Stomach (tissue), 19 donors: ENCODE measurements at places on chromosomes 4 and X. TPM values are rescaled to one million over a fixed set of nuclear protein-coding genes. Genes with fewer than 3 reads are reported as not detected.

Gene BEND4
- total RNA-seq: 0.73 TPM

DNA sequence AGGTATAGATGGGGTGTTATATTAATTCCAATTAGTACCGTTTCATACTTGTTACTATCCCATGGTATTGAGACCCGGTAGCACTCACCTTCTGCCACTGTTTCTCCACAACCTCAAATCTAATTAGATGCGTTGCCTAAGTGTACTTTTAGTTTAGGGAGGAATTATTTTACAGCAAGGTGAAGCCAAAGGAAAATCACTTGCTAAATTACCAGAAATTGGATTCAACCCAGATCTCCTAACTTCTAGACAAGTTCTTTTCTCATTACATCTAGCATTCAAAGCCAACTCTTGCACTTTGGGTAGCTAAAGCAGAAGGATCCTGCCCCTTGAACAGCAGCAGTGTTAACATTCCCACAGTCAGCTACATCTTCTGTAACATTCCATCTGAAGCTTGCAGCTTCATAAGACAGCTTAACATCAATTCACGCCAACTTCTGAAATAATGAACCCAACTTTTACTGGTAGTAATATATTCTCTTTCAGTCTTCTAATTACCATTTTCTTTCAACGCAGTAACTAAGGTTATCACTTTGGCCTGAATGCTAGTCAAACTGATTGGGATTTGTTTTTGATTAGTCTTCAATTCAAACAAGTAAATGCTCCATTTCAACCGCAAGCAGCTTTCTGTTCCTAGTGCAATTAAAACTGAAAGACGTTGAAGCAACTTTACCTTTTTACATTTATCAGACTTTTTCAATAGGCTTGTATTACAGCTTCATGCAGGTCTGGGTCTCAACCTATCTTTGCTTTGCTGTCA, 934 bp upstream of the SEC31A start:
- H3K36me3 ChIP-seq: peaks cover 13% of the 10 kb centered on the region
- H3K27me3 ChIP-seq: no peaks in the 10 kb centered on the region
- H3K4me1 ChIP-seq: peaks cover 11% of the 10 kb centered on the region

DNA sequence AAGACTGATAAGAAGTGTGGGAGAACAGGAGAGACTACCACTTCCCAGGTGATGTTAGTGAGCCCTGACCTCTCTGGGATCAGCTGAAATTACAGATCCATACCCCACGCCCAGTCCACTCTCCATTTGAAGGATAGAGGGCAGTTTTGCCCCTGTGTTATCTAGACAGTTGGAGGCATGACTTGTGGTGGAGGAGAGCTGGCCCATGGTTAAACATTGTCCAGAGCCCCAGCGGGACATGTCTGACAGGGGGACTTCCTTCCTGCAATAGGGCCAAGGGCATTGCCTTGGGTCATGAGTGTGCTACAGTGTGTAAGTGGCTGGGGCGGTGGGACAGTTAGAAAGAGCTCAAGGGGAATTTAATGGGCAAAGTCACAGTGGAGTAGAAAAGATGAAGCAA, 181.1 kb downstream of the MID1IP1 start:
- no peak overlapping the region for H3K4me3 ChIP-seq
- H3K36me3 ChIP-seq: no peaks in the 10 kb centered on the region
- no peaks in the 10 kb centered on the region for H3K27me3 ChIP-seq
- no peaks in the 10 kb centered on the region for H3K4me1 ChIP-seq

DNA sequence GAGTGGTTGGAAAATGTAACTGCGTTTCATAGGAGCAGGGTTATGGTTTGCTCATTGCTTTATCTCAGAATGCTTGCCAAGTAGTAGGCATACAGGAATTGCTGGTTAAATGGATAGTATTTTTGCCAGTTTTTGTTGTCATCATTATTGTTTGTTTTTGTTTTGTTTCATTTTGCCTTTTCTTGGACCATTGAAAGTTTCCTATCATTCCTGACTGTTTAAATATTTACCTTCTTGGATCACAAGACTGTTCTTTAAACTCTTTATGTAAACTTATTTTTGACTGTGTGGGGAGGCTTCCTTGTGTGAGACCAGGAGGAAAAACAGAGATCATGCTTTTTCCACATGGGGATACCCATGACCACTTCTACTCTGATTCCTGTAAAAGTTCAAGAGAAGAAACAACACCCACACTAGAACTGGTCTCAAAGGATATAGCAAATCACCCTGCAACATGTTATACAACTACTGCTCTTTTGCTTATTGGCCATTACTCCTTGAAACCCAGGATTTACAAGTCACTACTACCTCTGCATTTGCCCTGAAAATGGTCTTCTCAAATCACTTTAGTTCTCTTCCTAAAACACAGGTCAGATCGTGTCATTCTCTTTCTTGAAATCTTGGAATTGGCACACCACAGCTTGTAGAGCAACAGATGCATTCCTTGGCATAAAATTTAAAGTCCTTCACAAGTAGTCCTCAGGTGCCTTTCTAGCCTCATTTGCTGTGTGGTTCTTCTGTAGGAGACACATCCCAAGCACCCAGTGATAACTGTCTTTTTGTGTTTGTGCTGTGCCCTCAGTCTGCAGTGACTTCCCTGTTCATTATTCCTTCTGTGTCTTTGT, 51.3 kb downstream of the FNIP2 start:
- no peak overlapping the region for H3K4me3 ChIP-seq
- H3K36me3 ChIP-seq: no peaks in the 10 kb centered on the region

DNA sequence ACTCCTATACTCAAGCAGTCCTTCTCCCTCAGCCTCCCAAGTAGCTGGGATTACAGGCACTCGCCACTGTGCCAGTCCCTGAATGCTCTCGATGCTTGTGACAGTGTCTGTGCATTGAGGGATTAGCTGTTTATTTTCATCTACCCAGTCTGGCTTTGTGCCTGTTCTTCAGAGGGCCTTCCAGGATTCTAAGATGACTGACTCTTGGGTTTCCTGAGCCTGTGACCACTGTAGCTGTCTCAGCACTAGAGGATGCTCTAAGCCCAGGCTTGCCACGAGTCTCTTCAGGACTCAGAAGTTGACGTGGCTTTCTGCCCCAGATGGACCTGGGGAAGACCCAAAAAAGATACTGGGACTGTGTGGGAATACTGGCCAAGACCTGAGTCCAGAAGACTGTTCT, 201.4 kb downstream of the ARHGAP10 start:
- peaks cover 12% of the 10 kb centered on the region for H3K36me3 ChIP-seq
- no peak overlapping the region for H3K4me3 ChIP-seq
- H3K4me1 ChIP-seq: peaks cover 18% of the 10 kb centered on the region
- no peak overlapping the region for H3K27ac ChIP-seq
- DNase-seq: no peak
- no peaks in the 10 kb centered on the region for H3K27me3 ChIP-seq

- peak; percentile 88 for DNase-seq
- no peak overlapping the region for H3K4me3 ChIP-seq
These were observed 115.6 kb downstream of the CAMK2D start for GRCh38 chr4:113645771-113646441.

Gene MAGEA4
- not detected for total RNA-seq

Gene NOX1
- total RNA-seq: not detected

- H3K4me3 ChIP-seq: no peak overlapping the region
- no peaks in the 10 kb centered on the region for H3K27me3 ChIP-seq
- H3K36me3 ChIP-seq: no peaks in the 10 kb centered on the region
- no peak for DNase-seq
- H3K27ac ChIP-seq: no peak overlapping the region
These were observed 224.7 kb downstream of the ANTXR2 start for GRCh38 chr4:79848329-79848728.

DNA sequence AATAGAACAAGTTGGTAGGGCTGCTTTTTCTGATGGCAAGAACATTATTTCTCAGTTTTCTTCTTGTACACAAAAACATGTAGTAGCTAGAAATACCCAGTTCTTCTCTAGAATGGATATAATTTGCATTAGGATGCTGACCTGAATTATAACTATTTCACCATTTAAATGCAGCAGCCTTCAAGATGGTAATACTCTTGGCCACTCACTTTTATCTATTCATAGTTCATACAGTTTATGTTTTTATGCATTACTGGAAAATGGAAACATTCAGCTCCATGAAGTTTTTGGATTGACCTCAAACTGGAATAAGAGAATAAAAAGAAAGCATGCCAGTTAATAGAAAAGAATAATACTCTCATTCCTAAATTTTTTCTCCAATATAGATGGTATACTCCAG, 487.4 kb downstream of the PABPC4L start:
- no peaks in the 10 kb centered on the region for H3K27me3 ChIP-seq
- DNase-seq: no peak
- H3K4me3 ChIP-seq: no peak overlapping the region
- H3K4me1 ChIP-seq: no peaks in the 10 kb centered on the region
- no peak overlapping the region for H3K27ac ChIP-seq

GRCh38 chrX:153708415-153708814, 15.8 kb downstream of the BCAP31 start:
- DNase-seq: peak; percentile 77
- peaks cover 45% of the 10 kb centered on the region for H3K36me3 ChIP-seq
- no peaks in the 10 kb centered on the region for H3K27me3 ChIP-seq
- peaks cover 25% of the 10 kb centered on the region for H3K4me1 ChIP-seq
- peak overlapping the region; percentile 59 for H3K27ac ChIP-seq

Gene INTS6L
- total RNA-seq: 13.0 TPM

GRCh38 chrX:97984641-97985040, 1100.9 kb downstream of the RPA4 start:
- no peaks in the 10 kb centered on the region for H3K4me1 ChIP-seq
- H3K4me3 ChIP-seq: no peak overlapping the region
- no peak for DNase-seq
- H3K27ac ChIP-seq: no peak overlapping the region
- H3K36me3 ChIP-seq: no peaks in the 10 kb centered on the region

Gene FGF16
- not detected for total RNA-seq

DNA sequence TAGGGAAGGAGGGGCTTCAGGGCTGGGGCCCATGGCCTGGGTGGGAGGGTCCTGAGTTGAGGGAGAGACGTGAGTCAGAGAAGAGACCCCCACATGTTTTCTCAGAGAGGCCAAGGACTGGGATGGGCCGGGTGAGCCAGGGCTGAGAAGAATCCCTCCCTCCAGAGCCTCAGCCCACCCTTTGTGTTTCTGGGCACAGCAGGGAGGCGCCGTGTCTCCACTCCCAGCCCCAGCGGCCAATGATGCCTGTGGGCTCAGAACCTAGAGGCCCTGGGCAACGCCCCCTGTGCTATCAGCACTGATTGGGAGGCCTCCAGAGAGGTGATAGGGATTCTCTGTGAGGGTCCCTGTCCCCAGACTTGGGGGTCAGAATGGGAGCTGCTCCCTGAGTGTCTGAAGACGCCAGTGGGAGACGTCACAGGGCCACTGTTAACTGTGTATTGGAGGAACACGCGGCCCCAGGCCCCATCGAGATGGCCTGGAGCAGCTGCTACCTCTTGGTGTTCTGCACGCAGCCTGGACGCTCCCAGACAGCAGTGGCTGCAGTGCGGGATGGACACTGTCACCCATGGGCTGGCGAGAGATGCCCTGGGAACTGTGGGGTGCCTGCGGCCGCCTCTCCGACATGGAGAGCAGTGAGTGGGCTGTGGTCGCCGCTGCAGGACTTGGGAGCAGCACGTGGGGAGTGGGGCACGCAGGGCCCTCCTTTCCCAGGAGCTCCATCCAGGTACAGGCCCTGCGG, 8.5 kb downstream of the FGFRL1 start:
- no peak overlapping the region for H3K4me3 ChIP-seq
- no peak overlapping the region for H3K27ac ChIP-seq
- H3K4me1 ChIP-seq: peaks cover 21% of the 10 kb centered on the region
- DNase-seq: peak; percentile 68

Gene SLC10A4
- 1.7 TPM for total RNA-seq

- H3K27me3 ChIP-seq: no peaks in the 10 kb centered on the region
- H3K4me3 ChIP-seq: no peak overlapping the region
- H3K4me1 ChIP-seq: no peaks in the 10 kb centered on the region
- H3K27ac ChIP-seq: no peak overlapping the region
- DNase-seq: no peak
- H3K36me3 ChIP-seq: no peaks in the 10 kb centered on the region
These were observed 1757.3 kb downstream of the PCDH7 start for GRCh38 chr4:32477518-32477917.

DNA sequence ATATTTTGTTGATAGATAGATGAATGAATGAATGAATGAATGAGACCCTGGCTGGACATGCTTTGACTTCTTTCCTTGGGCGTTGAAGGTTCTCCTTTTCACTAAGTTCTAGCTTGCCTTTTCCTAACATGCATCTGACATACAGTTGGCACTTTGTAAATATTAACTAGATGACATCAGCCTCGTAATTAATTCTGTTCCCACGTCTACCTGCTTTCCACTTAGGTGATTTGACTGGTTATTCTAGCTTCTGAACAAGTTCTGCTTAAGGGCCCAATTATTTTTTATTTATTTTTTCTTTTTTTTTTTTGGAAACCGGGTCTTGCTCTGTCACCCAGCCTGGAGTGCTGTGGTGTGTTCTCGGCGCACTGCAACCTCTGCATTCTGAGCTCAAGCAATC, 13.9 kb upstream of the RASL11B start:
- no peak overlapping the region for H3K27ac ChIP-seq
- H3K36me3 ChIP-seq: no peaks in the 10 kb centered on the region
- H3K4me1 ChIP-seq: peaks cover 29% of the 10 kb centered on the region
- no peak overlapping the region for H3K4me3 ChIP-seq
- H3K27me3 ChIP-seq: no peaks in the 10 kb centered on the region

DNA sequence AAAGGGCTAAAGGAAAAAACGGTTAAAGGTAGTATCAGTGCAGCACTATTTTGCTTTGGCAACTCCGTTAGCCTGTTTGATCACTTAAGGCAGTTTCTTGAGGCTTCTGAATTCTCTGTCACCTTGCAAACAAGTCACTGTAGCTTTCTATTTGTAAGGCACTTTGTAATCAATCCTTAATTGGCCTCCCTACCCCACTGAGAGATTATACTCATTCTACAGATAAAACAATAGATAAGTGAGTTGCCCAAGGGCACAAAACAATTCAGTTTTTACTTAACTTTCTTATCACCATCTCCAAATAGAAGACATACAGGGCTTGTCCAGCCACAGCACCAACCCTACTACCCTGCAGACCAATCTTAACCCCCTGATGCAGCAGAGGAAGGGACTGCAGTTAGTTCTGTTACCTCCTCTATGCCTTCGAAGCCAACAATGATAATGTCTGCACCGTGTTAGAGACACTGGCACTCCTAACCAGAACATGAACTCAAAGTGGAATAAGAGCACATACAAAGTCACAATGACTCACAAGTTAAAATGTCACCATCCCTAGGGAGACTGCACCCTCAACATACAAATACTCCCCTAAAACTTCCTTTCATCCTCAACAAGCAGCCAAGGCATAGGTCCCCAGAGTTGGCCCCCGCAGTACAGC, 1.7 kb downstream of the TMEM185A start:
- no peak for DNase-seq
- H3K27ac ChIP-seq: no peak overlapping the region
- H3K4me3 ChIP-seq: no peak overlapping the region
- H3K27me3 ChIP-seq: no peaks in the 10 kb centered on the region
- no peaks in the 10 kb centered on the region for H3K36me3 ChIP-seq

GRCh38 chr4:165454426-165454825, 75.6 kb downstream of the CPE start:
- no peak overlapping the region for H3K4me3 ChIP-seq
- no peaks in the 10 kb centered on the region for H3K36me3 ChIP-seq
- no peaks in the 10 kb centered on the region for H3K4me1 ChIP-seq
- no peak for DNase-seq
- no peaks in the 10 kb centered on the region for H3K27me3 ChIP-seq
- H3K27ac ChIP-seq: no peak overlapping the region

Gene NXT2
- 1.8 TPM for total RNA-seq

Gene RHOXF2B
- not detected for total RNA-seq
